ENCODE measurements at places on chromosomes 1 and 21.

GRCh38 chr1:9699361-9699760 is 47.8 kb downstream of the PIK3CD start:
- no peak for DNase-seq

GRCh38 chr1:159207774-159208173 is 3.1 kb downstream of the ACKR1 start:
- DNase-seq, result no peak

GRCh38 chr1:36014722-36015220 is 69.1 kb upstream of the TEKT2 start:
- DNase-seq, result no peak

DNA sequence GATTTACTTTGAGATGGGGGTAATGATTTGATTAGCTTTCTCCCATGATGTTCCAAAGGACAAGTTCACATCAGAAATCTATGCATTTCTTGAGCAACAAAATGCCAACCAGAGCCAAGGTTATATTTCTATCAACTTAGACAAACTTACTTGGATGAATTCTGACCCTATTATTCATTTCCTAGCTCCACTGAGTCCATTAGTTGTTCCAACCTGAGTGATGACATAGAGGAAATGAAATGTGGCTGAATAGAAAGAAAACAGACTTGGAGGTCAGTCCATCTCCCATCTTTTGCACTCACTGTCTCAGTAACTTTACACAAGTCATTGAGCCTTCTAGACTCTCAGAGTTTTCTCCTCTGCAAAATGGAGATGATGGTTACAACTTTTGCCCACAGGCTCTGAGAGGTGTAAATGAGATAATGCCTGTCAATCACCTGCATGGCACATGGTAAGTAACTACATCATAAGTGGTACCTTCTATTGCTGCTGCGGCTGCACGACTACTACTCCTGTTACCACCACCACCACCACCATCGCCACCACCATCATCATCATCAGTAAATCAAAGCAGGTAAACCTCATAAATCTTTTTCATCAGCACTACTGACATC is 98.2 kb downstream of the PTPN14 start:
- no peak for DNase-seq

- no peak for DNase-seq
Measured at GRCh38 chr1:36487906-36488305, 5.2 kb upstream of the CSF3R start.

GRCh38 chr1:178532392-178532791 is 19.5 kb downstream of the TEX35 start:
- DNase-seq, result peak; percentile 84

DNA sequence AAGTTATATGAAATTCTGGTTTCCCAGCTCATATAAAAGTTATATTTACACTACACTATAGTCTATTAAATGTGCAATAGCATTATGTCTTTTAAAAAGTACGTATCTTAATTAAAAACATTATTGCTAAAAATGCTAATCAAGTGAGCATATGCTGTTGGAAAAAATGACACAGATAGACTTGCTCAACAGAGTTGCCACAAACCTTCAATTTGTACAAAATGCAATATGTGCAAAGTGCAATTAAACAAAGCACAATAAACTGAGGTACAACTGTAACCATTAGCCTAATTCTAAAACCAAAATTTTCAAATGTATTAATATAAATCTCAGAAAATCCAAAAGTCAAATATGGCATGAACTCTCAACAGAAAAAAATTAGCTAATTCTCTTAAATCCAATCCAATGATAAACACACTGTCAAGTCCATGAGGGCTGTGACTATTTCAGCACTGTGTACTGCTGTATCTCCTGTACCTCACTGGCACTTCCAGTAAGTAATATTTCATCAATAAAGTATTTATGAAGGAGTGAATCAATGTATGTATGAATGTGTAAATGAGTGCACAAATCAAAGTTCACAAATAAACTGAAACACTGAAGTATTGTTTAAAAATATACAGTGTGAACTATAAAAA is 116.3 kb downstream of the AKT3 start:
- no peak for DNase-seq

DNA sequence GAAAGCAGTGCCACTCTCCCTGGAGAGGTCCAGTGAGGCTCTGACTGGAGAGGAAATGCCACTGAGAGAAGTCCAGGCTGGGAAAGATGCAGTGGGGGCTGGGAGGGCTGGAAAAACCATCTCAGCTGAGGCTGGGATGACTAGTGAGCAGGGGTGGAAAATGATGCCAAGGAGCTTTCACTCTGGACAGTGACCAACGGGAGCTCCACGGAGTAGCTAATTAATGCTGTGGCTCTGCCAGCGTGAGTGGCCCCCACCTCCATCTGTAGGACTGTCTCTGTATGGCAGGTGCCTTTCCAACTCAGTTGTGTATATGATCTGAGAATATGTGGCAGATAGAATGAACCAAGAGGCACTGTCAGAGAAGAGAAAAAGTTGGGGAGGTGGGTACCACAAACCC is 86.7 kb downstream of the DDX20 start:
- no peak for DNase-seq

- no peak for DNase-seq
Measured at GRCh38 chr1:199920635-199921034, 106.9 kb upstream of the NR5A2 start.

DNA sequence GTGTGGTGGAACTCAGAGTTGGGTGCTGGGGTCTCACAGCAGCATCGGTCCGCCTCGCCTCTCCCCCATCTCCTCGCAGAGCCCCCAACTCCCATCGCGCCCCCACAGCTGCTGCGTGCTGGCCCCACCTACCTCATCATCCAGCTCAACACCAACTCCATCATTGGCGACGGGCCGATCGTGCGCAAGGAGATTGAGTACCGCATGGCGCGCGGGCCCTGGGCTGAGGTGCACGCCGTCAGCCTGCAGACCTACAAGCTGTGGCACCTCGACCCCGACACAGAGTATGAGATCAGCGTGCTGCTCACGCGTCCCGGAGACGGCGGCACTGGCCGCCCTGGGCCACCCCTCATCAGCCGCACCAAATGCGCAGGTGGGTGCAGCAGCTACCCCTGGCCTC is 24.2 kb downstream of the PTPRU start:
- DNase-seq, result no peak

DNA sequence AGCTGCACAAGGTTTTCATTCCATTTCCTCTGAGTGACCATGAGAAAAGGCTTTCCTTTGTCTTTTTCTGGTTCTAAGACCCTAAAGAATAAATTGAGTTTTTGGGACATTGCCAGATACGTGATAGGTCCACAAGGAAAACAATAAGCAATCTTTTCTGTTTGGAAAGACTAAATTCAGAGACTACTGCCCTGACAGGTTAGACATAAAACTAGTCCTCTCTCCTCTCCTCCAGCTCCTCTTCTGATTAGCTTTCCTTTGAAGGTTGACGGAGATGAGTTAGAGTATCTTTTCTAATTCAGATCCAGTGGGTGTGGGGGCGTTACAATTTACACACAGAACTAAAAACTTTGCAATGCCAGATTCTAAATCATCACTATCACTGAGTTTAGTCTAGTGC is 57.8 kb upstream of the C1orf53 start:
- no peak for DNase-seq
